ENCODE measurements at places on chromosomes 2 and 18.
A peak's percentile ranks its signal among the peaks of the same experiment; 100 is the strongest.

GRCh38 chr2:151315381-151315903 is 26.0 kb upstream of the NMI start:
- DNase-seq: peak; percentile 65

DNA sequence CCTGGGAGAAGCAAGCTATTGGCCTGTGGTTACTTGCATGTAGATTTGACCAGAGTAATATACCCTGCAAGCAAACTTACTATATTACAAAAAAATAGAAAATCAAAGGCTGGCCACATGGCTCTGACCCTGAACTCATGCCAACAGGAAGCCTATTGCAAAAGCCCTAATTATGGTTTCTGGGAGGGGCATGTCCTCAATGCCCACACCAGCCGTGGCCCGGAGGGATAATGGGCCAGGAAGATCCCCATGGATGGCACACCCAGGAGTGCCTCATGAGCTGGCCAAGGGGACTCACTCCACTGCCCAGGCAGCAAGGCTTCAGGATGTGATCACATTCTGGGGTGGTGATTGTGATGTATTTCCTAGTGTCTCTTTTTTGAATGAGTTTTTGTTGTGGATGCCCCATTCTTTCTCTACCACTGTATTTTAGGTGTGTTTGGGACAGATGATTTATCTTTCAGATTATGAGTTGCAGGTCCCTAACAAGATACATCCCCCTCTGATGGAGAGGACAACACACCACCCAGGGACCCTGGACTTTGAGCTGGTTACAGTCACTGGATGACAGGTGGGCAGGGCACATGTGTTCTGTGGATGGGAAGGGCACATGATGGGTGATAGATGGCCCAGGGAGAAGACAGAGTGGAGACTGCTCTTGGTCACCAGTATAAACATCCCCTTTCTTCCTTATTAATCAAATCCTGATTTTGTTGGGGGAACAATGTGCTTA is 18.7 kb upstream of the TFCP2L1 start:
- no peak for DNase-seq

DNA sequence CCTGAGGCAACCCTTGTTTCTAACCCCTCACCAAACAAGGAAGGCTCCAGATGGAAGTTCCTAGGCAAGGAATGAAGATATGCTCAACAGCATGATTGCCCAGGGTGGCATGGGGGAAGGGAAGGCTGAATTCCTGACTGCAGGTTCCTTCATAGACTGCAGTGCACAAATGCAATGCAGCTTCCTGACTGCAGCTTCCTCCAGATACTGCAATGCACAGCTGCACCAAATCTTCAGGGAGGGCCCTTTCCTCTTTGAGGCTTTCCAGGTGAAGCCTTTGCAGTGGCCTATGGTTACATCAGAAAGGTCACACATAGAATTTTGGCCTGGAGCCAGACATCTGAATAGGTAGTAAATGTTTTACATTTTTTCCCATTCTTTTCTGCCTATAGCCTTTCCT is 58.8 kb upstream of the DYNAP start:
- no peak for DNase-seq

GRCh38 chr2:129247751-129248150 is 731.7 kb upstream of the RAB6C start:
- no peak for DNase-seq

GRCh38 chr2:181785691-181786344 is 105.5 kb upstream of the NEUROD1 start:
- DNase-seq: peak; percentile 74

GRCh38 chr2:67938053-67938452 is 124.8 kb downstream of the C1D start:
- DNase-seq: no peak

DNA sequence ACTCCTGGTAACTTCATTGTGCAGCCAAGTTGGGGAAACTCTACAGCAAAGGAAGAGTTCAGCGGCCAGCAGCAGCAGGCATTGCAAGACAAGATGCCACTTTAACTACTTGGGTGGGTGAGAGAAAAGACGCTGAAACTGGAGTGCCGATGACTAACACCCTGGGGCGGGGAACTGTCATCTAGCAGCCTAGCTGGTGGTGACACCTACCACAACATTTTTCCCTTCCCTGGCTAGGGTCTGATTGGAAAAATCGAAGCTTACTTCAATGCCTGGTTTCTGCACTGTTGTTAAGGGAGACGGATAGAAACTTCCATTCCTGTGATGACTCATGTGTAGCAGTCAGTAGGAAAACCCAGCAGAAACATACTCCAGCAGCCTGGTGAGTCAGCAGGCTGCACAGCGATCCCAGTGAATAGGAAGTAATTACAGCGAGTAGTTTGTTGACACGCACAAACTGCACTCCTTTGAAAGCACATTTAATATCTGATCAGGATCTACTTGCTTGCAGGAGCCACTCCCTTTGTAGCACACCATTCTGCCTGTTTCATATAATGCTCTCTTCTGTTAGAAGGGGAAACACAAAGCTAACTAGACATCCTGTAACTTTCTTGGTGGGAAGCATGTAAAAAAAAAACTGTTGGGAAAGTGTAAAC is 62.1 kb upstream of the MAPRE2 start:
- peak; percentile 91 for DNase-seq

DNA sequence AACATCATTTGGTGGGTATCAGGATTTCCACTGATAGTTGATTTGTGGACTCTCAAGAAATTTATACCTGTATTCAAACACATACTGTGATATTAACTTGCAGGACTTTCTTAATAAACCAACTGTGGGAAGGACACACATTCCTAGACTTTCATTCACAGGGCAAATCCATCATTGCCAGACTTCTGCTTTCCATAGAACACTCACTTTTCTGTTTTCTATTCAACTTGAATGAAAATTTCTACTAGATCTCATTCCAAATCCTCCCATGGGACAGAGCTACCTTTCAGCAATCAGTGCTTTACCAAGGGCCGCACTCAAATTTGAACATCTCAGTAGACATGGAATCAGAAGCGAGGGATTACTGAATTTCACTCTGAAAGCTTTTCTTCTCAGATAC is 612.5 kb downstream of the IRS1 start:
- DNase-seq: peak; percentile 28

DNA sequence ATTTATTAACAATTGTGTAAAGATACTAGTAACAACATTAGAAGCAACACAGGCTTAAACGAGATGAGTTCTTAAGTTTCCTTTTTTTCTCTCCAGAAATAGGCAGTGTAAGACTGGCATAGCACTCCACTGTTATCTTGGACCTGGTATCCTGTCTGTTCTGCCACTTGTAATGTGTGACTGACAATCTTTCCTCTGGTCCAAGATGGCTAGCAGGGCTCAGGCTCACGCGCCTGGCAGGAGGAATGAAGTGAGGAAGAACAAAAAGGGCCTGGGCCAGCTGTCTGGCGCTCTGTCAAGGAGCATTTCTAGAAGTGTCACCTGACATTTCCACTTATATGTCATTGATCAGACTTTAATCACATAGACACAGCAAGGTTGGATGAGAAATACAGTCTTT is 31.6 kb upstream of the CCDC195 start:
- DNase-seq: no peak

GRCh38 chr2:100730290-100730868 is 89.6 kb upstream of the NPAS2 start:
- peak; percentile 80 for DNase-seq

DNA sequence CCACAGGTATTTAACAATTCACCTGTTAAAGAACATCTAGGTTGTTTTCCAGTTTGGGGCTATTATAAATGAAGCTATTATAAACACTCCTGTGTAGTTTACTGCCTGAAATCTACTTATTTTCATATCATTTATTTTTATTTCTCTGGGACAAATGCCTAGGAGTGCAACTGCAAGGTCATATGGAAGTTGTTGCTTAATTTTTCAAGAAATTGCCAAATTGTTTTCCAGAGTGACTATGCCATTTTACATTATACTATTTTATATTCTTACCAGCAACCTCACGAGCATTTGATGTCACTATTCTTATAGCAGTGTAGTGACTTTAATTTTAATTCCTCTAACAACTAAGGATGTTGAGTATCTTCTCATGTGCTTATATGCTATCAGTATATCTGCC is 298.4 kb downstream of the EXOC6B start:
- no peak for DNase-seq

Data from fibroblast of skin of abdomen (primary cell).